LHCN-M2 (cell line): ENCODE measurements at places on chromosomes 13 and 19.
A peak's percentile ranks its signal among the peaks of the same experiment; 100 is the strongest.

GRCh38 chr19:33373453-33374235, at the start of gene CEBPG:
Gene CEBPG, plus strand, starts transcription at chr19:33373709. Its CDS starts 5,531 bp downstream, at chr19:33379240.
- DNase-seq: peak; percentile 86

DNA sequence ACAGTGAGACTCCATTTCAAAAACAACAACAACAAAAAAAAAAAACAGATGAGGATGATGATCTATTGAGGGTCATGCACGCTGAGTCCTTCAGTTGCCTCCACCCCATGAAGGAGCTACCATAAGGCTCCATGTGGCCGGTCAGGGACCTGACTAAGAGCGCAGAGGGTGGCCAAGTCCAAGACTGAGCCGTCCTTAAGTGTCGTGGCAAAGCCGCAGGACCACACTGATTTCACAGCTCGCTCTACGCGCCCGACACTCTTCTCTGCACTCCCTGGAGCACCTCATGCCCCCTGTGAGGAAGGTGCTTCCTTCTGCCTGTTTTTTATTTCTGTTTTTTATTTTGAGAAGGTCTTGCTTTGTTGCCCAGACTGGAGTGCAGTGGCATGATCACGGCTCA, 12.3 kb downstream of the TTYH1 start:
- no peak for DNase-seq

- peak; percentile 44 for DNase-seq
These were observed 151.3 kb downstream of the CYSLTR2 start for GRCh38 chr13:48804821-48805601.

GRCh38 chr19:43779820-43780219, 953 bp downstream of the KCNN4 start:
- DNase-seq: no peak

GRCh38 chr13:43883631-43884030, 3.9 kb downstream of the LACC1 start:
- DNase-seq: no peak

DNA sequence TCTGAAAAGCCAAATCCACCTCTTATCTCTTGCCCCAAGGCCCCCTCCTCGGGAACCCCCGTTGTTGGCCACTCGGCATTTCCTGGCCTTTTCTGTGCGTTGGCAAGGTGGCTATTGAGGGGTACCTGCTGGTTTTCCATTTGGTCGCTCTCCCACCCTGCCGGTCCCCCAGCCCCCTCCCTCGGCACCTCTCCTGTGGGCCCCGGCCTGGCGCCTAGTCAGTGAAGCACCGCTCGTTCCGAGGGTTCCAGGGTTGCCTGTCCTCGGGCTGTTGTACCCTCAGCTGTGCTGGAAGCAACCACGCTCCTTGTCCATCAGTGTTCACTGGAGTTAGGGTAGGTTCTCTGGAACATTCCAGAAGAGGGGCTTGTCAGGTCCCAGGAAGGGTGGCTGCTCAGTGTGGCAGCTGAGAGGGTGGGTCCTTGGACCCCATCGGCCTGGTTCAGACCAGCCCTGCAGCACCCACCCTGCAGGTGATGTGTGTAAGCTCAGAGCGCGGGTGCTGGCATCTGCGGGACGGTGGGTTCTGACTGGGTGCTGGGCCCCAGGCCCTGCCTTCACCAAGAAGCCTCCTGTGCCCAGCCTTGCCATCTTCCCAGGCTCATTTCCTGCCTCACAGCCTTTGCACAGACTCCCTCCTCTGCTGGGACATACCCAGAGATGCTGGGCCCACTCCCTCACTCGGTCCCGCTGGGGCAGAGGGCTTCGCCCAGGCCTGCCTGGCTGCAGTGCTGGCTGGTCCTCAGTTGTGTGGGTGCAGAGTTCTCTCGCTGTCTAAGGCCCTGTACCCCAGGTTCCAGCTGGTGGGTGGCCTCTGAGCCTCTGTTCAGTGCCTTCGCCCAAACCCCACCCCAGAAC, 21.3 kb downstream of the NKPD1 start:
- DNase-seq: no peak

DNA sequence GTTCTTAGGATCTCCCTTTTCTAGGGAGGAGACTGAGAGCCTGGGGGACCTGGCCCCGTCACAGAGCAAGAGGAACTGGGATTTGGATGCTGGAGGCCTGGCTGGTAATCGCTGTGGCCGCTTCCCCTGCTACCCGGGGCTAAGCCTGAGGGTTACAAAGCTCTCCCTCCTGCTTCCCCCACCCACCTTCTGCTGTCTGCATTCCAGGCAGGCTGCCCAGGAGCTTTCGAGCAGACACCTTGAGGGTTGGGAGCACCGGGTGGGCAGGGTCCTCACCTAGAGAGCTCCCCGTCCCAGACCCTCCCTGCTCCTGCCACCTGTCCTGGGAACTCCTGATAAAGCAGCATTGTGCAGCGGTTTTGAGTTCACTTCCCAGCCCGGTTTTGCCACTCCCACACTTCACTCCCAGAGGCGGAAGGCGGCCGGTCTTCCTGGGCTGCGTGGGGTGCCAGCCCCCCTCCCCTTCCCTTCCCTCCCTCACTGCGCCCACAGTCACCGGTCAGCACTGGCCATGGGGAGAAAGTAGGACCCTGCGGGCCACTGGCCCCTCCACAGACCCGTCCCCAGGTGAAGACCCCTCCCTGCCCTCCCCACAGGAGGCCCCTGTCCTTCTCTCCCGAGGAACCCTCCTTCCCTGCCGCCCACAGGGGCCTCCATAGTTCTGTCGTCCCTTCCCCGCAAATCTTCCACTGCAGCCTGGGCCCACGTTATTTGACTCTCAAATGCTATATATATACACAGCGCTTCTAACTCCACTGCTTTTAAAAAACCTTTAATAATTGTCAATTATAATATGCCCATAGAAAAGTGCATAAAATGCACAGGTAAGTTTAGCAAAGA, 8.1 kb downstream of the PAK4 start:
- DNase-seq: no peak

DNA sequence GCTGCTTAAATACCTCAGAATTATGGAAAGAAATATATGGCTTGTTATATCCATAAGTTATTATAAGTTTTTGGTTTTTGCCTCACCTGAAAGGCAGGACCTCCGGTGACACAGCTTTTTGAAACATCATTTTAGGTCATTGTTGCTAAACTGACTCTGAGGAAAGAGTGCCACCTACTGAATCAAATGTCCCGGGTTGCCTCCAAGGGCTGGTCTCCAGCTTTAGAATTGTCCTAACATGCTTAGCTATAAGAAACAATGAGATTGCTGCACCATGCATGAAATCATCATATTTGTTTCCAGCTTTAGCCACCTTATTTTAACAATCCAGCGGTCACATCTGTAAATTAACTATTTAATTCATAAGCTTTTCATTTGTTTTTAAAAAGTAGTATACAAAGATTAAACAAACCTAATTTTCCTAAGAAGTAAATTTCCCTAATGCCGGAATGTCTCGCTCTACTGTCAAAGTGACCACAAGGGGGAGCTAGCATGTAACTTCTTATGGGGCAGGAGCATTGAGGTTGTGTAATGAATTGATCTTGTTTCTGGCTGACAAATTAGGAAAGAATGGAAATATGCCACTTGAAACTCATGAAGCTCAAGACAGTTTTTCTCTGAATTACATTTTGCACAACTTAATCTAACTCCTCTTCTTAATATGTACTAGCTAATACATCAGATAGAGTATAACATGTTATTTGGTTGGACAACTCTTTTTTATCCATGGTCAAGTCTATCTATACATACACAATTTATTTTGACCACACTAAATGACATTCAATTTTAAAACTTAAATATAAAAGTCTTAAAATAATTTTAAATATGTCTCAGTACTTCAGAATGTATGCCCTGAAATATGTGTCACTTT, 6.7 kb upstream of the PCDH17 start:
- peak; percentile 25 for DNase-seq

DNA sequence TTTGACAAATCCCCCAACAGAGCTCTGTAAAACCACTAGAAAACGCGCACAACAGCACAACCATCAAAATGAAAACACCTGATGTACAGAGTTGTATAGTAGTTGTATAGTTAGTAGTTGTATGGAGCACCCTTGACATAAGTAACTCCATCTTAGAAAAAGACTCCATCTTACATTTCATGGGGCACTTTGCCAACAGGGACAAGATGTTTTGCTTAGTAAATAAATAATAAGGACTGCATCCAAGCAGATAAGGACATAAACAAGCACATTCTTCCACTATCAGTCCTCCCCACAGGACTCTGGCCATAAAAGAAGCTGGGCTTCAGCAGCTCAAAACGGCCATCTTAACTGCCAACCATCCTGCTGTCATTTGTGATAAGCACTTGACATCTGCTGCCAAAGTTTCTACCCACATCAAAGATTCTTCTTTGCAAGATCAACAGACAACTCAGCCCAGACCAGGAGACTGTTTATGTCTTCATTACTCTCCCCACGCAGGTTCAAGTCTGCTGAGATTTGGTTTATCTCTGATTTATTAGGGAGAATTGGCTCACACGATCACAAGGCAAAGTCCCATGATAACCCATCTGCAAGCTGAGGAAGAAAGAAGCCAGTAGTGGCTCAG, 20.7 kb upstream of the ZNF331 start:
- no peak for DNase-seq

- DNase-seq: peak; percentile 24
These were observed 25.7 kb upstream of the TPTE2 start for GRCh38 chr13:19586904-19587634.

GRCh38 chr19:49852631-49853126, 1.7 kb downstream of the PTOV1 start:
- DNase-seq: no peak

DNA sequence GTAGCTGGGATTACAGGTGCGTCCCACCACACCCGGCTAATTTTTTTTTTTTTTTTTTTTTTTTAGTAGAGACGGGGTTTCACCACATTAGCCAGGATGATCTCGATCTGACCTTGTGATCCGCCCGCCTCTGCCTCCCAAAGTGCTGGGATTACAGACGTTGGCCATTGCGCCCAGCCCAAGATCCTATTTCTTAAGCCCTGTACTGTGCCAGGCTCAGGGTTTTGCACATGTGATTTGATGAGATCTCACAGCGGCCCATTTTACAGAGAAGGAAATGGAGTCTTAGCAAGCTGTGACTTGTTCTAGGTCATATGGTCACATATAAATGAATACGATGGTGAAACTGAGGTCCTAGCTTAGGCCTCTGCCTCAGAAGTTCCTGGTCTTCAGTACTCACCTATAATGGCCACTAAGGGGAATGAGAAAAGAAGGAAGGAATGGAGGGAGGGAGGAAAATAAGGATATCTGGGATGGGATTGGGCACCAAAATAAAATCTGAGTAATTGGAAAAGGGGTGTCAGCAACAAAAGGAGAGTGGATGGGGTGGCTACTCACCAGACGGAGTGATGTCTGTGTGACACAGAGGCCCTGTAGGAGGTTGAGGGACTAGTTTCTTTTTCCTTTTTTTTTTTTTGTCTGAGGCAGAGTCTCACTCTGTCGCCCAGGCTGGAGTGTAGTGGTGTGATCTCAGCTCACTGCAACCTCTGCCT, 1.3 kb downstream of the OSCAR start:
- no peak for DNase-seq

- DNase-seq: no peak
These were observed 382.8 kb upstream of the ZNF507 start for GRCh38 chr19:31962561-31962996.

- DNase-seq: no peak
These were observed 22.7 kb downstream of the FAM187B start for GRCh38 chr19:35205733-35206323.

GRCh38 chr13:65499256-65499655, 1730.9 kb downstream of the PCDH9 start:
- DNase-seq: no peak

- DNase-seq: no peak
These were observed 1.8 kb downstream of the SBK3 start for GRCh38 chr19:55543567-55543966.

- no peak for DNase-seq
These were observed 808.6 kb upstream of the ARGLU1 start for GRCh38 chr13:107376341-107377125.

DNA sequence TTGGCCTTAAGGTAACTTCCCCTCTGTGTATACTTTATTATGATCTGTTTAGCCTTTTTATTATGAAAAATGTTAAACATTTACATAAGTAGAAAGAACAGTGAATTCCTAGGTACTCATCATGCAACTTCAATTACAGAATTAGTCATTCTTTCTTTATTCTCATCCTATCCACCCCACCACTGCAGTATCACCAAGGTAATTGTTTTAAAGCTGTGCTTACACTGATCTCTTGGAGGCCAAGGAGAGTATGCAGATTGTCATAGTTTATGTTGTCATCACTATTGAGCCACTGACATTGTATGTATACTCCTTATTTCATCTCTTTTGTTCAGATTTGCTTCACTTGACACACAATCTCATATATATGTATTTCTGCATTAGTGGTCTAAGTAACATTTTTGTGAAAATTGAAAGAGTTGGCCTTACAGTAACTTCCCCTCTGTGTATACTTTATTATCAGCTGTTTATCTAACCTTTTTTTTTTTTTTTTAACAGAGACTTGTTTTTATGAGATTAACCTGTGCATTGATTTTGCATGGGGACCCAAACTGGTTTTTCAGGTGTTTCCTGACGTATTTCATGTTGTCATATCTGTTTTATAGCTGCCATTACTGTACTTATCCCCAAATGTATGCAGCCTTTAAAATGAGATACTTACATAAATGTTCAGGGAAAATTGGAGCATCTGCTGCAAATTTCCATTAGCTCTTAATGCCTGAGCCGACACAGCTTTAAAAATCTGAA, 4.5 kb downstream of the ZNF507 start:
- no peak for DNase-seq

GRCh38 chr13:30884543-30884942, 21.5 kb upstream of the MEDAG start:
- no peak for DNase-seq

- DNase-seq: peak; percentile 62
These were observed 15.0 kb downstream of the NUFIP1 start for GRCh38 chr13:44974056-44974793.

DNA sequence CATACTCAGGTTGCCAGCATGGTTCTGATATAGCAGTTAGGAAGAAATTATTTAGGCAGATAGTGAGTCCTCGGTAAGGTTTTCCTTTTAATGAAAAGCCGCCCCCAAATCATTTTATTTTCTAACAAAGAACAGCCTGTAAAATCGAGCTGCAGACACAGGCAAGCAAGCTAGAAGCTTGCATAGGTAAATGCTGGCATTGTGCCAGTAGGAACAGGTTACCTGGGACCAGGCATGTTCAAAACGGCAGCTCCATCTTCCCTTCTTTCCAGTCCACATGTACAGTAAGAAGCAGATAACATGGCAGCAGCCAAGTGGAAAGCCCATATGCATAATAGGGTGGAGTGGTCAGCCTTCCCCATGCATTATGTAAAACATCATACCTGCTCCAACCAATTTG, 71.1 kb downstream of the UGGT2 start:
- no peak for DNase-seq

DNA sequence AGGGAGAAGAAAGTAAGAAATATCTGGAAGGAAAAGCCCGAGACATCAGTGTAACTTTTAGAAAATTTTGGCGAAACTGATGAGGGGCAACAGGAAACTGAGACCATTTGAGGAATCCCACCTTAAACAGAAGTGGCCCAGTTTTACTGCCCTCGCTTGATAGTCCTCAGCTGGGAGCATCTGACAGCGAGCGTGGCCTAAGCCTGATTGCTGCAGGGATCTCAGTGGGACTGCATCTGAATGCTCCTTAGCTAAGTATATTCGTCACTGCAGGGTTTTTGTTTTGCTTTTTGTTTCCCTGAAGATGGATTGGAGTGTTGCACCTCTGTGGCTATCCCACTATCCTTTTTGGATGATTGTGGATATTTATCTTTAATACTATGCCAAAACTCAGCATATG, 262.7 kb upstream of the KLHL1 start:
- no peak for DNase-seq
